ENCODE measurements at places on chromosomes 4 and X.

- DNase-seq, result no peak
Observed at GRCh38 chr4:184355857-184356256, 118.5 kb downstream of the IRF2 start.

DNA sequence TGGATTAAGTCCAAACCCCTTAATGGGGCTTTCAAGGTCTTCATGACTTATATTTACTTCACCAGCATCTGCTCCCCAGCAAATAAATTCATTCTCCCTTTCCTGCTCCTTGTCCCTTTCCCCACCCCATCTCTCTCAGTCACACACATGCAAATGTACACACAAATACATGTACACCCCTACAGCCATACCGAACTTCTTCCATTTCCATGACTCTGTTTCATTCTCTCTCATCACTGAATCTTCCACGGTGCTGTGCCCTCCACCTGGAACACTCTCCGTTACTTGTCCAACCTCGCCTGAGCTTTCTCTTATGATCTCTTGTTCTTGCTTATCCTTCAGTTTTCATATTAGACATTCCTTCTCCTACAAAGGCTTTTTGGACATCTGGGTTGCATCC lies 22.0 kb upstream of the RPA4 start:
- no peak for DNase-seq

GRCh38 chrX:17046478-17047097 lies 100.1 kb downstream of the REPS2 start:
- peak; percentile 40 for DNase-seq

- DNase-seq, result no peak
Observed at GRCh38 chr4:82865592-82865991, 25.4 kb downstream of the SEC31A start.

DNA sequence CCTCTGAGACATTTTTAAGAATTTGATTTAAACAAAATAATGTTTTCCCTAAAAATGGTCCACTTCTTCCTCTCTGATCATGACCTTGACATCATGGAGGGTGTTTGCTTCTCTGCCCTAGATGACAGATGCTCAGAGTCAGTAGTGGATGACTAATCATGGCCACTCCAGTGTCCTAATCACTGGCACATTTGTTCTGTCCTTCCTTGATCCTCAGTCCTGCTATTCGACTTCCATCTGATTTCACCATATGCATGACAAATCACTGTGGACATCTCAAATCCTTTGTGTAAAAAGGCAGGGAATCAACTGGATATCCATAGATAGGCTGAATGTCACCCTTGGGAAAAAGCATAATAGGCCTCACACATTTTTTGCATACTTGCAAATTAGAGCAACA lies 9.0 kb downstream of the CRMP1 start:
- no peak for DNase-seq

- DNase-seq, result no peak
Observed at GRCh38 chr4:185764876-185765275, 47.1 kb downstream of the SORBS2 start.

DNA sequence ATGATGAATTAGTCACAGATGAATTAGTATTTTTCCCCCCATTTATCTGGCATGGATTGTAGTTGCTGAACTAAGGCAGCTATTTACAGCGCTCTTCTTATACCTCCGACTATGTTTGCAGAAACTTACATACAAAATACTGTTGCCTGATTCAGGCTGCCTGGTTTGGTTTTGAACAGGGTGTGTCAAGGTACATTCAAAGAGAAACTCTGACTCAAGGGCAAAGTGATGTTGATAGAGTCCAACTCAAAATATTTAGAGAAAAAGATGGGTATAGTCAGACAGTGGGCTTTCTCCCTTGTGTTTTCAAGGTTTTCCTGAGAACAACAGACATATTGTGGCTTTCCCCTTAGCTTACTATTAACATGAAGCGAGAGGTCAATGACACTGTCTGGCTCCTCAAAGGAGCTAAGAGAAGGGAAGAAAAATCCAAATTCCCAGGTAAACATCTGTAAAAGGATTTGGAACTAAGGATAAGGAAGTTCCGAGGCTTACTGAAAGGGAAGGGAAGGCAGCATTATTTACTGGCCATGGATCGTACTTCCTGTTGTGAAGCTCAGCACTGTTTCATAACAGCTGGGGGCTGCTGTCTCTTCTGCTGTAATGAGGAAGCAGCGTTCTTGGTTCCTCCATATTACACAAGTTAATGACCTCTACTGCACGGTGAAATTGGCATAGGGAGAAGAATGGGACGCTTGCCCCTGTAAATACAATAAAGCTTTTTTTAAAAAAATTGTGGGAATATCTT lies 30.9 kb downstream of the FAM9C start:
- no peak for DNase-seq

- DNase-seq, result no peak
Observed at GRCh38 chrX:123779908-123780396, 47.1 kb upstream of the THOC2 start.

DNA sequence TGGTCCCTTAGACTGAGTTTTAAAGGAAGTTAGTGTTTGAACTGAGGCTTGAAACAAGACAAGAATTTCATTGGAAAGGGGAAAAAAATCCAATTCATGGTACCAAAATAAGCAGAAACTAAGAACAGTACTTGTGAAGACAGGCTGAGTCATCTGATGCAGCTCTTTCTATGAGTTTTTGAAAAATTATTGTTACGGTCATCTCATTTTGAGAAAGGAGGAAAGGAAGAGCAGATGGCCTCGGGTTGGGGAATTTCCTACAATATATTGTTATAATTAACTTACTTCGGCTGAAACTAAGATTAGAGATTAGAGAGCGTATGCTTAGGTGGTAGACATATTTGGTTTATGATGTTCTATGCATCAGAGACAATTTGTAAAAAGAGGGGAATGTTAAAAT lies 2164.8 kb upstream of the AGA start:
- DNase-seq, result no peak

DNA sequence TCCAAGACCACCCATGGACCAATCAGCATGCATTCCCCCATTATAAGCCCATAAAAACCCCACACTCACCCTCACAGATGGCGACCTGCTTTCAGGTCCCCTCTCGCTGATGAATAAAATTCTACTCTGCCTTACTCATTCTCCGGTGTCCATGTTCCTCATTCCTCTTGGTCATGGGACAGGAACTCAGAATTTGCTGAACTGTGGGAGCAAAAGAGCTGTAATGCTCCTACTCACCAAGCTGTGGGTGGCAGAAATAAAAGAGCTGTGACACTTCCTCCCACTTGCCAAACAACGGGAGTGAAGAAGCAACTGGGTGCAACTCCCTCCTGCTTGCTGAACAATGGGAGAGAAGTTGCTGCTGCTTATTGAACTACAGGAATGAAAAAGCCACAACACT lies 168.5 kb upstream of the PCDH18 start:
- no peak for DNase-seq

DNA sequence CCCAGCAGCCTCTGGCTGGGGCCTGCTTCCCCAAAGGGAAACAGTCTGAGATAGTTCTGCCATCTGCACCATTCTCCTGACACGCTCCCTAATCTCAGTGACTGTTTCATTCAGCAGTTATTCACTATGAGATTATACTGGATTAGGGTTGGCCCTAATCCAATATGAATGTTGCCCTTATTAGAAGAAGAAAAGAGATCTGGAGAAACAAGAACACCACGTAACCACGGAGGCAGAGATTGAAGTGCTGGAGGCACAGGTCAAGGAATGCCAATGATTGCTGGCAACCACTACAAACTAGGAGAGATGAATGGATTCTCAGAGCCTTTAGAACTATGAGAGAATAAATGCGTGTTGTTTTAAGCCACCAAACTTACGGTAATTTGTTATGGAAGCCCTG lies 7.4 kb downstream of the ACOX3 start:
- no peak for DNase-seq

GRCh38 chr4:54076673-54077072 lies 12.3 kb upstream of the CHIC2 start:
- no peak for DNase-seq

GRCh38 chr4:181004056-181004455 lies 1239.1 kb upstream of the TENM3 start:
- no peak for DNase-seq

GRCh38 chr4:125642645-125643044 lies 327.9 kb downstream of the FAT4 start:
- DNase-seq, result no peak

GRCh38 chr4:14130551-14130950 lies 503.0 kb upstream of the BOD1L1 start:
- DNase-seq, result no peak

DNA sequence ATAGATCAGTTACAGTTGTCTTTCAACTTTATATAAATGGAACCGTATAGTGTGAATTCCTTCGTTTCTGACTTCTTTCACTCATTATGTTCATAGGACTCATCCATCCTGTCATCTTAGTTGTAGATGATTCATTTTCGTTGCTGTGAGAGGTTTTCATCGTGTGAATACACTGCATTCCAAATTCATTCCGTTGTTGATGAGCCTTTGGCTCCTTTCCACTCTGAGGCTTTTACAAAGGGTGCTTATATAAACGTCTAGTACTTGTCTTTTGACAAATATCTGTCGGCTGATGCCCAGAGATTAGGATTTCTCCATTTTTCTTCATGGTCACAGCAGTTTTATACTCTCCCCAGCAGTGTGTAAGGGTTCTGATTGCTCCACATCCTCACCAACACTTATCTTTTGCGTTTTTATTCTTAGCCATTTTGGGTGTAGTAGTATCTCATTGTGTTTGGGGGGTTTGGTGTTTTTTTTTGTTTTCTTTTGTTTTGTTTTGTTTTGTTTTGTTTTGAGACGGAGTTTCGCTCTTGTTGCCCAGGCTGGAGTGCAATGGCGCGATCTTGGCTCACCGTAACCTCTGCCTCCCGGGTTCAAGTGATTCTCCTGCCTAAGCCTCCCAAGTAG lies 48.6 kb downstream of the LRP2BP start:
- DNase-seq, result no peak

GRCh38 chr4:94765648-94766047 lies 7.9 kb downstream of the BMPR1B start:
- DNase-seq, result no peak

GRCh38 chr4:151541389-151542071 lies 132.6 kb downstream of the FHIP1A start:
- DNase-seq, result peak; percentile 23

GRCh38 chrX:37302569-37302968 lies 46.6 kb upstream of the PRRG1 start:
- no peak for DNase-seq

DNA sequence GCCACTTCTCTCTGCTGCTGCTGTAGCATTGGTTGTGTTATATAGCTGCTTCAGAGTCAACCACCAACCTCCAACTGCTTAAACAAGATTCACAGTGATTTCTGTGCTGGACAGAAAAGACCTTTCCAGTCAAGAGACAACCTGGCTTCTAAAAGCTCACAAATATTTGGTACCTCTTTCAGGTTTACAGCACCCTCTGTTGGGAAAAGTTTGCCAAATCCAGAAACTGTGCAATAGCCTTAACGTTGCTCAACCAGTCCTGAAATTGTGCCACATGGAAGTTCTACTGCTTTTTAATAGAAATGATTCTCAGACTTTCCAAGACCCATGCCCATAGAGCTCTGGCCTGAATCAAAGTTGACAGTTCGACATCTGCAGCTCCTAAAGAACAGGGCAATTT lies 842.1 kb upstream of the HTR2C start:
- DNase-seq, result no peak

DNA sequence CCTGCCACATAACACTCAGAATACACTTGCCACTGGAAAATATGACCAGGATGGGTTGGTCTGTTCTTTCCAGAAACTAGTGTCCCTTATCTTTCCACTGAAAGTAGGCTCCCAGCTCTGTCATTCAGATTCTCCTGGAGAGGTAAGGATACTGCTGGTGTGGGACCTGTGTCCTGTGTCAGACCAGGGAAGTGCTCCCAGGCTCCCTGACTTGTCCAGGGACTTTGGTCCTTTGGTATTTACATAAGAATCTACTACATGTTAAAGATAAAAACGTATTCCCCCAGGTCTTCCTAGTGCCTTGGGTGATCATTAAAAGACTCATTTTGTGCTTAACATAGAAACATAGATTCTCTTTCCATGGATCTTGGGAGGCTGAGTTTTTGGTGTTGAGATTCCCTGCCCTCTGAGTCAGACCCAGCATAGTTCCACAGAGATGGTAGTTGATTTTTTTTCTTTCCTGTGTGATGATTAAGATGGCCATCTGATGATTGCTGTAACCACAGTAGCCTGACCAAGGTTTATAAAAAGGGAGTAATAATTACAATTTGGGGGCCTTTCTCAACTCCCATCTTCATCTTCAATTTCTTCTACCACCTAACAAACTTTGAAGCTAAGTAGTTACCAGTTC lies 159.8 kb upstream of the JADE1 start:
- no peak for DNase-seq

DNA sequence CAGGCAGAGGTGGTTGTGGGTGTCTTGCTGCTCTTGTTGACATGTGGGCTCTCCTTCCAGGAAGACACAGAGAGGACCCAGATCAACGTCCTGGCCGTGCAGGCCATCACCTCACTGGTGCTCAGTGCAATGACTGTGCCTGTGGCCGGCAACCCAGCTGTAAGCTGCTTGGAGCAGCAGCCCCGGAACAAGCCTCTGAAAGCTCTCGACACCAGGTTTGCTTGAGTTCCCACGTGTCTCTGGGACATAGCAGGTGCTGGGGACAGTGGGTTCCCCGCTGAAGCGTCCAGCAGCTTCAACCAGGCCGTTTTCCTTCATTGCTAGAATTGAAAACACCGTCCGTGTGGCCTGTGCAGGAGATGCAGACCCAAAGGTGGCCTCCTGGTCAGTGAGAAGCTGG lies 25.6 kb upstream of the MSANTD1 start:
- no peak for DNase-seq

GRCh38 chrX:125205918-125206665 lies 113.6 kb upstream of the TEX13C start:
- DNase-seq, result peak; percentile 69

GRCh38 chr4:119589165-119589564 lies 39.4 kb downstream of the PDE5A start:
- DNase-seq, result no peak

GRCh38 chr4:145839151-145839550 lies 99.5 kb downstream of the ZNF827 start:
- no peak for DNase-seq

GRCh38 chrX:25754399-25754798 lies 383.7 kb upstream of the MAGEB18 start:
- no peak for DNase-seq

DNA sequence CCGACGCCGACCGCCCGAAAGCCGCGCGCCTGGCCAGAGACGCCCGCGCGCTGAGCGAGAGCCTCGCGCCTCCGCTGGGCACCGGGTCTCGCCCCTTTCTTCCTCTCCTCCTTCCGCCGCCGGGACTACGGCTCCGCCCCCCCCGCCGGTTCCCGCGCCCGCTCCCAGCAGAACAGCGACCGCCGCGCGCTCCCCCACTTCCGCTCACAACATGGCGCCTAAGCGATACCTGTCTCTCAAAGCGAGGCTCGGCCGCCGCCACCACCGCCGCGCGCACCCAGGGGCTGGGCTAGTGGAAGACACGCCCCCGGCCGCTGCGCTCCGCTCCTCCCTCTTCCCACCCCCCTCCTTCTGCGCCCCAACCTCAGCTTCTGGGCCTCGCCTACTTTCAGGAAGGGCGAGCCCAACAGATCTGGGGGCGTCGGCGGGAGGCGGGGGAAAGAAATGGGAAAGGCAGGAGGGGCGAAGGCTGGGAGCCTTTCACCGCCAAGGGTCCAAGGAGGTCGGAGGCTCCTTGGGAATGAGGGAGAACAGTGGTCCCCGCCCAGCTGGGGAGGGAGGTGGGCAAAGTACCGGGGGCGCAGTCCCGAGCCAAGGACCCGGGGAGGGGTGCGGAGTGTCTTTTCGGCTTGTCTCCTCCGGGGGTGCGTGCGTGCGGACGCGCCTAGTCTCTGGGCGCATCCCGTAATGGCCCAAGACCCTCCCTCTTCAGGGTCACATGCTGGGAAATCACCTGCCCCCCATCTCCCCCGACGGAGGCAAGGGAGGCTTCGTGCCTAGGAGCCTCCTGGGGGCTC lies at the start of gene RPS6KA3:
TSS of gene RPS6KA3 (minus strand) at position 100 of the 797 bp plus-strand sequence. CDS start 277 bp downstream, outside the sequence.
- peak; percentile 77 for DNase-seq
